ENCODE measurements at places on chromosomes 2 and 18.

DNA sequence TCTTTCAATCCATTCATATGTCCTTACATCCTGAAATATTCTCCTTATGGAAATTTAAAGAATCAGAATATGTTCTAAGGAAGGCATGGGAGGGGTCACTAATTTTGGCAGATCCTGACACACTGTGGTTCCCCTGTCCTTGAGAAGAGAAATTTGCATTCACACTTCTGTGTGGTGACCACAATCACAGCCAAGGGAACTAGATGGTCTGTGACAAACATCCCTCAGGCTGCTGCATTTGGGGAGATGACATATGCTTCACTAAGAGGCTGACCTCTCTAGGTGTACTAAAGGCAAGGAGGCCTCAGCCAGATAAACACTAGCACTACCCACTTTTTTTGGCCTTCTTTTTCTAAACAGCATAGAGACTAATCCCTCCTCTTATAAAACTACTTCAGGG is 129.6 kb downstream of the MREG start:
- DNase-seq: no peak

- peak; percentile 85 for DNase-seq
Observed at GRCh38 chr2:148645539-148646230, 1.1 kb downstream of the EPC2 start.

DNA sequence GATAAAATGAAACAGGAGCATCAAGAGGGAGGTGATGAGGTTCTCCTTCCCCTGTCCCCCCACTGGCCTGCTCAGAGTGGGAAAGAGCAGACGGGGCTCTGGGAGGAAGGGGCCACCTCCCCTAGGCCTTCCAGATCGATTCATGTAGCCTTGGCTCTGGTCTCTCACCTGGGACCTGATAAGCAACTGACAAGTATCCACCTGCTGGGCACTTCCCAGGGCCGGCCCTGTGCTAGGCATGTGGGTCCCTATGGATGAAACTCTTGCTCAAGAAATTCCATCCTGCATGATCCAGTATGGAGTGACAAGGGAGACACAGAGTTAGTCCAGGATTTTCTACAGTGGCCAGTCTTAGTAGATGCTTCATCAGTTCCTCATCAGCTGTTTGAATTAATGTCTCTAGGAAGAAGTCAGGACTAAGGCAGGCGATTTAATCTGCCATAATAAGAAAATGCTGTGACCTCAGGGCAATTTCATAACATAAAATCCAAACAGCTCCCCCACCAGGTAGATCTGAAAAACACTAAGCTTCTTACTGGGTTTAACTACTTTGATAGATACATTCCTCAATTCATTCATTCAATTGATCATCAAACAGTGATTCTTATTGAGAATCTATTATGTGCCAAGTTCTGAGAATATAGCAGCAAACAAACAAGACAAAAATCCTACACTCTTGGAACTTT is 44.7 kb upstream of the ZFP36L2 start:
- DNase-seq: no peak

GRCh38 chr18:13218368-13218991 is at the start of gene LDLRAD4:
TSS of gene LDLRAD4 (plus strand) at chr18:13218760.
- DNase-seq: no peak

GRCh38 chr2:148237911-148238310 is 217.0 kb downstream of the MBD5 start:
- no peak for DNase-seq

GRCh38 chr18:39346916-39347315 is 1781.3 kb upstream of the CELF4 start:
- DNase-seq: no peak

GRCh38 chr2:109447776-109448175 is 166.0 kb downstream of the SEPTIN10 start:
- DNase-seq: peak; percentile 34

- no peak for DNase-seq
Observed at GRCh38 chr2:45980161-45980865, 316.9 kb upstream of the EPAS1 start.

DNA sequence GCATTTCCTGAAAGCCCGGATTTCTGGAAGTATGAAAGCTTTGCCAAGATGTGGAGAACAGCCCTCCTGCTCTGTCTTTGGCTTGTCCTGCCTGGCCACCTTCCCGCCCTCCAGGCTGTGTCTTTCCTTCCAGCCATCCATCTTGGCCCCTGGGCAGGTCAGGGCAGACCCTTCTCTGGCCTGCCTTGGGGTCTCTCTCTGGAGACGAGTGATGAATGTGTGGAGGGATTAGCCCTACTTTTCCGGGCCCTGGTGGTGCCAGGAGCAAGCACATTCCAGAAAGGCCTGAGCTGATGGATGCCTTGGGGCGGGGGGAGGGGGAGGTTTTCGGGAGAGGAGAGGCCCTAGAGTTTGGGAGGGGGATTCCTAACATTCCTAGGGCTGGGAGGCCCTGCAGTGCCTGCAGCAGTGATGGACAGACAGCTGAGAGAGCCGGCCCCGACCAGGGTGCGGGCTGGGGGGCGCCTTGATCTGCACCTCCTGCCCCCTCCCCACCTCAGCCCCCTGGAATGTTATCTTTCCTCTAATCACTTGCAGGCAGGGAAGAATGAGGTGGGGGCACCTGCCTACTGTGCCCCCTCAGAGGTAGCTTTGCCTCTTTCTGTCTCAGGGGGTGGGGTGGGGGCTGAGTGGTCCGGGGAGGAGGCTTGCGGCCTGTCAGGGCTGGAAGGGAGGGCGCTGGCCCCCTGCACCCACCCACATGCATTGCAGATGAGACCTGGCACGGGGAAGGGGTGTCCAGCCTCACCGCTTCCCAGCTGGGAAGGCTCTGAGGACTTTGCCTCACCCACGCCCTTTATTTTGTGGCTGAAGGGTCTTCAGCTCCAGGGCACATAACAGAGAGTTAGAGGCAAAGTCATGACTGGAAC is 156.2 kb downstream of the DDX1 start:
- DNase-seq: no peak

DNA sequence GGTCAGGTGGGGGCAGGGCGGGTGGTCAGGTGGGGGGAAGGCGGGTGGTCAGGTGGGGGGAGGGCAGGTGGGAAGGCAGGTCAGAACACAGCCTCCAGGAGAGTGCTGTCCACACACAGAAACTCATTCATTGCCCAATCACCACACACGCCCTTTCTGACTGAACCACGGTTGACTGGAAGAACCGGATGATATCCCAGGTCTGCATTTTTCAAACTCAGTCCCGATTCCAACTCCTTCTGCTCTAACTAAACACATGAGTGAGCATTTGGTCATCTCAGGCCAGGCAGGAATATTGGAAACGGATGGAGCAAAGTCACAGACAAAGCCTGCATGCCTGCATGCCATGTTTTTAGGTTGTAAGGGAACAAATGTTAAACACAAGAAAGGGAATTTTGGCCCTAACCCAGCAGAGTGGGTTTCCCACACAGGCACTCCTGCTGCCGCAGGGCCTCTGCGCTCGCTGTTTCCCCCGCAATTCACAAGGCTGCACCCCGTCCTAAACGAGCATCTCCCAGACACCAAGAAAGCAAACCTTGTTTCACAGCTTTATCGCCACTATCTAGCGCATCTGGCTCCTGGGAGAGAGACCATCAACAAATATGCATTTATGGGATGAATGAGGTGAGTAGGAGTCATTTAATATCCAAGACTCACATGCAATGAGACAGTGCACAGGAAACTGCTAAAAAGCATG is 100.1 kb downstream of the ZNF516 start:
- DNase-seq: no peak

DNA sequence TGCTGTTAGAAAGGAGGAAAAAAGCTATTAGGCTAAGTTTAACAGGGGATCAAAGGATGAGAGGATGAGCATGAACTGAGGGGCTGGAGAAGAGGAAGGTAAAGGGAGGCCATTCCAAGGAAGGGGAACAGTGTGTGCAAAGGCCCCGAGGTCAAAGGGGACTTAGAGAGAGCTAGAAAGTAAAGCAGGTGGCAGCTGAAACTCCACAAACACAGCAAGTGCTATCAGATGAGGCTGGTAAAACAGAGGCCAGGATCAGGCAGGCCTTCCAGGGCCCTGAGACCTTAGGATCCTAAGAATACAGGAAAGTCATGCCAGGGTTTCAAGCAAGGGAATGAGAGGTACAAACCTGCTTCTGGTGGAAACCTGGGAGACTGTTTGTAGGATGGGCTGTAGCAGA is 5.8 kb downstream of the HDAC4 start:
- DNase-seq: no peak

DNA sequence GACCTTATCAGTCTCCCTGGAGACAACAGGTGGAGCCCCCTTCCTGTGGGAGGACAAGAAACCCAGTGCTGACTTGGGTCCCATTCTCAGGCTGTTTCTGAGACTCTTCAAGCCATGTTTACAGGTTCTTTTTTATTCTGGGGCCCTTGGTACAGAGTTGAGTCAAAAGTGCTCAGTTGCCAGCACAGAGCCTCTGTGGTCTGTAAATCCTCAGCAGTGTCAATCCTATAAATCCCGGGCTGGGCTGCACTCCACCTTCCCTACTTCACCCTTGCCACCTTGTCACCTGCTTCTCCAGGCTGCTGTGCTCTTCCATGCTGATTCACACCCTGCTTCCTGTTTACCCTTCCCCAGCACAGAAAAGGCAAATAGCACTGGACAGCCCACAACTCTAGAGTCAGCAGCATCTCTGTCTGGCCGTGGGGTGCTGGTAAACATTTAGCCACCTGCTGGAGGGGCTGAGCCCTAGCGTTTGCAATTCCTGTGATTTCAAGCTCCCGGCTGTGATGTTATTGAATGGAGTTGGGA is 74.7 kb downstream of the TNFRSF11A start:
- DNase-seq: no peak

All from myocyte (in vitro differentiated cells).